ENCODE measurements at places on chromosomes 1 and 21.

- DNase-seq: no peak
These were observed 25.6 kb downstream of the CRCT1 start for GRCh38 chr1:152539901-152540300.

GRCh38 chr1:164602480-164603093 lies 43.6 kb downstream of the PBX1 start:
- DNase-seq: peak; percentile 53

DNA sequence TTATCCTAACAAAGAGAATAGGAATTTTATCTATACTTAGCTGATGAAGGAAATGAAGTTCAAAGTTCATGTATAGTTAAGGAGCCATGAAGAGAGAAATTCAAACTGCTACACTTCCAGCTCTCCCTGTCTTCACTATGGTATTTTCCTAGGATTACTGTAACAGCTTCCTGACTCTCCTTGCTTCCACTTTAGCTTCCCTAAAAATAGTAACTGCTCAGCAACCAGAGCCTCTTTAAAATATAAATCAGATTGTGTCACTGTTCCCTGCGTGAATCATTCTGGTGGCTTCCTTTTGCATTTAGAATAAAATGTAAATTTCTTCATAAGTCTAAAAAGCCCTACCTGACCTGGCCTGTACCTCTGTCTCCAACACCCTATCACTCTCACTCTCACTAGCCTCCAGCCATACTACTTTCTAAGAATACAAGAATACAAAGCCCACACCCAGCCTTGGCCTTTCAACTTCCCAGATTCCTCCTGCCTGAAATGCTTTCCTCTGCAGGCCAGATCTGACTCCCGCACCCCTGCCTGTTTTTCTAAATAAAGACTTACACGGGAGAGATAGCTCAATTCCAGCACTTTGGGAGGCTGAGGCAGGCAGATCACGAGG lies 30.5 kb downstream of the OR10J1 start:
- DNase-seq: no peak

GRCh38 chr1:84010136-84010535 lies 11.2 kb upstream of the TTLL7 start:
- DNase-seq: no peak

- DNase-seq: no peak
These were observed 286.5 kb downstream of the NFIA start for GRCh38 chr1:61368876-61369275.

- no peak for DNase-seq
These were observed 56.0 kb downstream of the PRDM15 start for GRCh38 chr21:41823166-41823565.

GRCh38 chr1:153261281-153262069 lies 2.0 kb downstream of the LORICRIN start:
- no peak for DNase-seq

DNA sequence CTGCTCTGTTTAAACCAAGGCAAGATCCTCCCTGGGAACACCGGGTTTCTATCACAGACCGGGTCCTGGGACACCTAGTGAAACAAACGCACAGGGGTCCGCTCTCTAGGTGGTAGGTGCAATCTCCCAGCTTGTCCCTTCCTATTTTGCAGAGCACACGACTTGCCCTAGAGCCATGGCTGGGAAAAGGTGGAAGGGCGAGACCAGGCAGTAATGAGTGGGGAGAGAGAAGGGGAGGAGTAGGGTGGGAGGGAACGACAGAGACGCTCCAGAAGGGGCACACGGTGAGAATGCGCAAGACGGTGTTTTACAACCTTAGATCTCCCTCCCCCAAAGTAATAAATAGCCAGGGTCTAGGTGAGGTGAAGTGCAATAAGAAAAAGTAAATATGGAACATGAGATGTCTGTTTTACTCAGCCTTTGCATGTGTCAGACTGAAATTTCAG lies 9.3 kb upstream of the ARHGAP29 start:
- no peak for DNase-seq
